GM23248 (cell line): ENCODE measurements at places on chromosomes 12 and 14.

DNA sequence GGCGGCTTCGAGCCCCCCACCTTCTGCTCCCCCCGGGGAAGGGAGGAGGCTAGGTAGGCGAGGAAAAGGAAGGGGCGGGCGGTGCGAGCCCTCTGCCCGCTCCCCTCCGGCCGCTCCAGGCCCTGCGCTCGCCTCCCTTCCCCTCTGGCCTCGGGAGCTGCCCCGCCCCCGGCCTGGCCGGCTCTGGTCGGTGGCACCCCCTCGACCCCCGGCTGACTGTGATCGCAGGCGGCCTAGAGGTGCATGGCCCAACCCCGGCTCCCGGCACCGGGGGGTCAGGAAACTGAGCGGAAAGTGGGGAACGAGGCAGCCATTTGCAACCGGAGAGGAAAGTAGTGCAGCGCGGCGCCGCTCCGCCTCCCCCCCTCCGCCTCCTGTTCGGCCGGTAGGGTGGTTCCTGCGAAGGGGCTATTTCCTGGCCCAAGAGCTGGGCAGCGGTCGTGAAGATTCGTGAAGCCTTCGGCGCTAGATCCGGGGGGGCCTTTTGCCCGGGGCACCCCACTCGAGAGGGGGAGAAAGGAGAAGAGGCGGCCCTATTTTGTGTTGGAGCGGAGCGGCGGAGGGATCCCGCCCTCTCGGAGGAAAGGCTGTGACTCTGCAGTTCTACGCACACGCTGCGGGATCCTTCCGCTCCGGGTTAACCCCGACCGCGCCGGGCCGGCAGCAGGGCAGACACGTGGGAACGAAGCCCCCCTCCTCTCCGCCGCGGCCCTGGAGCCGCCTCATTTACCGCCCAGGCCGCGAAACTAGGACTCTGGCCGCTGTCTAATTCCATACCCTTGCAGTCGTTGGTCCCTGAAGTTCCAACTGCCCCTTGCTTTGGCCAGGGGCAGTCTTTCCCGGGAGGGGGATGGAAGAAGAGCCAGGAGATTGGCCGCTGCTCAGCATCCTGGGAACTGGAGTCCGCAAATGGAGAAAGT is at the start of gene KMT2D:
Gene KMT2D (minus strand): TSS at position 558 of the 920 bp plus-strand sequence. CDS start 5,470 bp downstream, outside the sequence.
- peak within 1 kb of the TSS; percentile 98 for H3K4me3 ChIP-seq
- peak; percentile 99 for DNase-seq
- peaks cover 25% of the 10 kb centered on the region for H3K4me1 ChIP-seq
- H3K36me3 ChIP-seq = no peaks in the 10 kb centered on the region

DNA sequence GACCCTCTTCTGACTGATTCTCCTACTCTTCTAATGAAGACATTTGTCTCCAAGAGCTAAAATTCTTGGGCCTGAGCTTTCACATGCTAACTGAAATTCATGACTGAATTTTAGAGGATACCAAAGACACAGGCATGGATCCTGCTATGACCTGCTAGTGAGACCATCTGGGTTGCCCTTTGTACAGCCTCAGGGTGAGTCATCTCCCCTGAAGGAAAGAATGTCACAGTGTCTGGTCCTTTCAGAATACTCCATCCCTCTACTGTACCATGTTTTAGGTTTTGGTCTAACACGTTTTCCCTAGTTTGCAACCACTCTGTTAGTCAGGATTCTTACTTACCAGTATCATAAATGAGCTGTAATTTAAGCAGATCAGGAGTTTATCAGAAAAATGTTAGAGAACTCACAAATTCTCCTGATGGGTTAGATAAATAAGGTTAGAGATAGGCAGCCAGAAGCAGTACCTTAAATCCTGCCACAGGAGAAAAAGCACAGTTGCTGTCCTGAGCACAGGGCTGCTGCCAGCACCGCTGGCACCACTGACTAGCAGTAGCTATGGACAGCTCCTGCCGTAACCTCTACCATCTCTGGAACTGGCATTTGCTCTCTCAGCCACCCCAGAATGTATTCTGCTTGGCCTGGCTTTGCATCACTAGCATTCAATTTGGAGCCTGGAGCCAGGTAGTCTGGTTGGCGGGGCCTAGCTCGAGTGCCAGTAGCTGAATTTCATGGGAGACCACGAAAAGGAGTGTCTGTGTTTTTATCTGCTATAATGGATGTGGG is 127.6 kb downstream of the ANO6 start:
- DNase-seq = peak; percentile 77
- no peaks in the 10 kb centered on the region for H3K27me3 ChIP-seq
- H3K27ac ChIP-seq = 0 out of 2 replicates have a peak overlapping the region, but pooled peaks have one; percentile 21
- H3K4me3 ChIP-seq = no peak overlapping the region
- H3K36me3 ChIP-seq = peaks cover 8% of the 10 kb centered on the region; the same call in 1 of the 2 replicates

GRCh38 chr12:3827301-3828000 is 45.7 kb downstream of the PARP11 start:
- 0 out of 2 replicates have a peak, but pooled peaks cover 6% of the 10 kb centered on the region for H3K36me3 ChIP-seq
- H3K4me3 ChIP-seq = no peak overlapping the region
- DNase-seq = no peak
- no peak overlapping the region for H3K27ac ChIP-seq
- H3K4me1 ChIP-seq = peaks cover 1% of the 10 kb centered on the region; the same call in 1 of the 2 replicates
- no peaks in the 10 kb centered on the region for H3K27me3 ChIP-seq

DNA sequence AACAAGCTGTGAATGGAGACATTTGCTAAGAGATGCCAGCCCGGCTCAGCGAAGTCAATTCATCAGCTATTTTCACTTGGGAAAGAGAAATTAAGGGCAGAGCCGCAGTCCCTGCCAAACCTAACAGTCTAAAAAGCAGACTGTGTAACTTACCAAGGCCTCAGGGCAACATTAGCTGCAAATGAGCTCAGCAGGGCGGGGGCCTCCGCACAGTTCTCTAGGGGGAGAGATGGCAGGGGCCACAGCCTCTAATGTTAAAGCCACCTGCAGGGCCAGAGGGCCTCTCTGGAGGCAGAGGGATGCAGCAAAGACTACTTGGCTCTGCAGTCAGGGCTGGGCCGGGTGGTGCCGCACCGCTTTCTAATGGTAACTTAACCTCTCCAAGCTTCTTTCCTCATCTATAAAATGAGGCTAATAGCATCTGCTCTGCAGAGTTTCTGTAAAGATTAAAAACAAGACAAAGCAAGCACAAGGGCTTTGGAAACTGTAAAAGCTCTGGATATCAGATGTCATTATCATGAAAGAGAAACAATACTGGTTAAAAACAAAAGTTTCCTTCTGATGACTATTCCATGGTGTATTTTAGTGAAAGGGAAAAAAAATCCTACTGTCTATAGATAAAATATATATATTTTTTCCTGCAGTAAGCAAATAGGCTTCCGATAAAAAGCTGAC is 13.4 kb upstream of the GPRC5A start:
- H3K4me1 ChIP-seq = peaks cover 29% of the 10 kb centered on the region
- H3K36me3 ChIP-seq = no peaks in the 10 kb centered on the region

DNA sequence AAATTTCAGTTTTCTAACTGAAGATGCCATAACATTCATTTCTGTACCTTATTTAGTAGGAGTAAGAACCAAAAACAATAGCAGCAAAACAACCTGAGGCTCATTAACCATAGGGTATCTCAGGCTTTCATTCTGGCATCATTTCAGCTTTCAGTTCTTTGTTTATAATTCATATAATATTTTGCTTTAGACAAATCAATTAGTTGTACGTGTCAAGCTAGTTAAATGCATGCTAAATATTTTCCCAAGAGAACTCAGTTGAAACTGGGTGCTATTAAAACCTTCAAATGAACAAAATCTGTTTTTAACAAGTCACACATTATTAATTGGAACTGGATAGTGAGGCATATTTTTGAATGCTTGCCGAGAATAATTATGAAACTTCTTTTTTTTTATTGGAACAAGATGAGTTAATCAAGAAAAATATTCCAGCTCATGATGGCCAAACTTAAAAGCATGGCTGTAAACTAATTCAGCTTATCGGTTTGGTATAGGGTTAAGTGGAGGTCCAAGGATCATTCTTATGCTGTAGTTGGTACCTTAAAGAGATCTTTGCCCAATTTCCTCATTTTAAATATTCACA is 442.7 kb downstream of the BTG1 start:
- no peaks in the 10 kb centered on the region for H3K36me3 ChIP-seq
- no peak for DNase-seq
- no peak overlapping the region for H3K4me3 ChIP-seq
- no peaks in the 10 kb centered on the region for H3K27me3 ChIP-seq

DNA sequence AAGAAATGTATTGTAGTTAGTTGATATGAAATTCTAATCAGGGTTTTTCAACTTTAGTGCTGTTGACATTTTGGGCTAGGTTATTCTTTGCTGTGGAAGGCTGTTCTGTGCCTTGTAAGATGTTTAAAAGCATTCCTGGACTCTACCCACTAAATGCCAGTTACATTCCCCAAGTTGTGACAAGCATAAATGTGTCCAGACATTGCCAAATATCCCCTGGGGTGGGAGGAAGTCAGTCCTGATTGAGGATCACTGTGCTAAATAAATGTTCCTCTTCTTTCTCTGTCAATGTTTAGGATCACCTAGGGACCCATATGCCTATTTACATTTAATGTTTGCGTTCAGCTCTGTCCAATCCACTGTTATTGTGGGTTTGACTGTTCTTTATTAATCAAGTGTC is 268.3 kb downstream of the TMTC2 start:
- no peak overlapping the region for H3K4me3 ChIP-seq
- peak; percentile 1 for DNase-seq
- no peaks in the 10 kb centered on the region for H3K27me3 ChIP-seq
- H3K4me1 ChIP-seq = no peaks in the 10 kb centered on the region

DNA sequence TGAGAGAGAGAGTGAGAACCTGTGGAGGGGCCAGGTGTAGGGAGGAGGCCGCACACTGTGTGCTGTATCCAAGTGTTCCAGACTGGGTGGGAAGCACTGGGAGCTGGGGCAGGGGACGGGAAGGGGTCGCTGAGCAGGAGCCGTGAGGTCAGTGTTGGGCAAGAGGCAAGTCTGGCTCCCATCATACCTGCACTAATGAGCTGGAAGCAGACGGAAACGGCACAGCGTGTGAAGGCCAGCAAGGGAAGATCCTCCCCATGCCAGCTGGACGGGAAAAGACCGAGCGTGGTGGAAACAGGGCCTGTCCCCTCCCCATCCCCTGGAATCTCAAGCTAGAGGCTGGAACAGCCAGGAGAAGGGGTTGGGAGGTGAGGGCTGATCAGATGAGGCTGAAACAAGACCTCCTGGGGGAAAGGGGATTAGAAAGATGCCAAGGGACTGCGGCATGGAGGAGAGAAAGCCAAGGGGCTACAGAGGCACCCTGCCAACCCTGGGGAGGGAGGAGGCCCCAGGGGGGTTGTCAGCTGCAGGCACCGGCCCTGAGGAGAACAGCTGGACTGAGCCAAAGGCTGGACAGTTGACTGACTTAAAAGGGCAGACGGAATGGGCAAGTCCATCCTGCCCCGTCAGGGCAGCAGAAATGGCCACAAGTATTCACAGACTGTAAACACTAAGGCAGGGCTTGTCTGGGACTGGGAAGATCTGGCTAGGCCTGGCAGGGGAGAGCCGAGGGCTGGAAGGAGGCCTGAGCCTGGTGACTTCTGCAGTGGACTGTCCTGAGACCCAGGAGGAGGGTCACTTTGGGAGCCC is 19.0 kb upstream of the LTBP2 start:
- peaks cover 14% of the 10 kb centered on the region for H3K4me1 ChIP-seq
- no peak for DNase-seq
- H3K27ac ChIP-seq = no peak overlapping the region
- H3K27me3 ChIP-seq = no peaks in the 10 kb centered on the region
